HT-29 (cell line): ENCODE measurements at places on chromosomes 7 and 10.

GRCh38 chr7:101173752-101174244 lies 6.3 kb downstream of the NAT16 start:
- peak; percentile 80 for DNase-seq

GRCh38 chr10:4840151-4840550 lies 14.1 kb downstream of the AKR1E2 start:
- no peak for DNase-seq

DNA sequence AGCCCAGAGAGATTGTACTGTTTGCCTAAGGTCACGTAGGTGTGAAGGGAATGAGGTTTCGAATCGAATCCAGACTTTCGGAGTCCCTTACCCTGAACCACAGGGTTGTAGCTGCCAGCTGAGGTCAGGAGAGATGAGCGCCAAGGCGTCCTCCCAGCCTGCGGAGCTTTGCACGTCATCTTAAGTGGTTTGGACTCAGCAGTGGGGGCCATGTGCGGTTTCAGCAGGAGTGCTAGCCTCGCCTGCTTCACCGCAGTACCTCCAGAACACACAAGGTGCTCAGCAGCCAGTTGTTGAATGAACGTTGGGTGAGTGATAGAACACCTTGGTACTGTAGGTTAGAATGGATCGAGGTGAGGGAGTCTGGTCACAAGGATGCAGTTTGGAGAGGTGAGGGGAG lies 74.9 kb upstream of the PPIF start:
- DNase-seq = no peak

DNA sequence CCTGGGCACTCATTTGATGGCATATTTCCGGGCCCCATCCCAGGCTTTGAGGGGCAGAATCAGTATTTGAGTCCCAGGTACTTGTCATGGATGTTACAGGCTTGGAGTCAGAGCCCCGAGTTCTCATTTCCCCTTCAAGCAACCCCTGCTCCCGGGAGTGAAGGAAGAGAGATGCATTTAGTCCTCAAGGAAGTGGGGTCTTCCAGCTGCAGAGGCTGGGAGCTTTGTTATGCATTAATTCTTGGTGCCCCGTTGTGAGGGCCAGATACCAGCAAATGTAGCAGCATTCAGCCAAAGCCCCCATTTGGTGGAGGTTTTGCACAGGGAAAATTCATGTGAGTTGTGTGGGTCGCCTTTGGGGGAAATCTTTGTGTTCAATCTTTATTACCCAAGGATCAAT lies 38.7 kb upstream of the TCERG1L start:
- DNase-seq = no peak

GRCh38 chr7:4436361-4436895 lies 245.7 kb upstream of the FOXK1 start:
- DNase-seq = no peak

DNA sequence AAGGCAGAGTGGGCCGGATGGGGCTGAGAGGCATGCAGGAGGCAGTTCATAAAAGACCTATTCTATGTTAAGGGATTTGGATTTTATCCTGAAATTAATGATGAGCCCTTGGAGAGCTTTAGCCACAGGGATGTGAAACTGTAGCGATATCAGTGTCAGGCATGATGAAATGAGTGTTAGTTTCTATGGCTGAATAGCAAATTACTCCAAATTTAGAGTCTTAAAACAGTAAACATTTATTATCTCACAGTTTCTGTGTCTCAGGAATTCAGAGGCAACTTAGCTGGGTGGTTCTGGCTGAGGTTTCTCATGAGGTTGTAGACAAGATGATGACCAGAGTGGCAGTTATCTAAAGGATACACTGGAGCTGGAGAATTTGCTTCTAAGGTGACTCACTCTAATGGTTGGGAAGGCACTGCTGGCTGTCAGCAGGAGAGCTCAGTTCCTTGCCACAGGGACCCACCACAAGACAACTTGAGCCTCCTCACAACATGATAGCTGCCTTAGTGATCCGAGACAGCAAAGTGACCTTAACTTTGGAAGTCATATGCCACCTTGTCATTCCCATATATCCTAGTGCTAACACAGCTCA lies 36.7 kb upstream of the SFTPD start:
- no peak for DNase-seq

DNA sequence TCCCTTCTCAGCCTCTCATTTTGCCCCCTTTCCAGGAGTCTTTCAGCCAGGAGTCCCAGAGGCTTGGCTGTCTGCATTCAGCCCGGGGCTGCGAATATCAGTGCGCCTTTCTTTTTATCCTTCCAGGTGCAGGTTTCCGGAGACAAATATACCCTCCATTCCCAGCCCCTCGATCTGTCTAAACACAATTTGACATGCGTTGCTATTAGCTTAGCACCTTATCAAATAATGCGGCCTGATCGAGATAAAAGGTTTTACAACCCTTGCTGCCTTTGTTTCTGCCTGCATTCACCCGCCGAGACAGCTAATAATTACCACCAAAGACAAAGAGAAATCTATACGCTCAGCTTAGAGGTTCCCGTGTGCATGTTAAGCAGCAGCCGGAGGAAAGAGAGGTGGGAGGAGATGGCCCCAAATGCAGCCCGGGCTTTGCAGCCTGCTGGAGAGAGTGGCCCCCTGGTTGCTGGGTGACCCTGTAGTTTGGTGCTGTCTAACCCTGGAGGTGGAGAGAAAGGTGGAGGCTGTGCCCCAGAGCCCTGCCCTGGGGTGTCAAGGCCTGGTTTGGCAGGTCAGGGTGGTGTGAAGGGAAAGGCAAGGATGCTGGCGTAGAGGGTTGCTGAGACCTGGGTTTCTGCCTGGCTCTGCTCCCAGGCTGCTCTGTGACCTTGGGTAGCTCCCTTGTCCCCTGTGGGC lies 185.3 kb downstream of the RPS24 start:
- DNase-seq = no peak

DNA sequence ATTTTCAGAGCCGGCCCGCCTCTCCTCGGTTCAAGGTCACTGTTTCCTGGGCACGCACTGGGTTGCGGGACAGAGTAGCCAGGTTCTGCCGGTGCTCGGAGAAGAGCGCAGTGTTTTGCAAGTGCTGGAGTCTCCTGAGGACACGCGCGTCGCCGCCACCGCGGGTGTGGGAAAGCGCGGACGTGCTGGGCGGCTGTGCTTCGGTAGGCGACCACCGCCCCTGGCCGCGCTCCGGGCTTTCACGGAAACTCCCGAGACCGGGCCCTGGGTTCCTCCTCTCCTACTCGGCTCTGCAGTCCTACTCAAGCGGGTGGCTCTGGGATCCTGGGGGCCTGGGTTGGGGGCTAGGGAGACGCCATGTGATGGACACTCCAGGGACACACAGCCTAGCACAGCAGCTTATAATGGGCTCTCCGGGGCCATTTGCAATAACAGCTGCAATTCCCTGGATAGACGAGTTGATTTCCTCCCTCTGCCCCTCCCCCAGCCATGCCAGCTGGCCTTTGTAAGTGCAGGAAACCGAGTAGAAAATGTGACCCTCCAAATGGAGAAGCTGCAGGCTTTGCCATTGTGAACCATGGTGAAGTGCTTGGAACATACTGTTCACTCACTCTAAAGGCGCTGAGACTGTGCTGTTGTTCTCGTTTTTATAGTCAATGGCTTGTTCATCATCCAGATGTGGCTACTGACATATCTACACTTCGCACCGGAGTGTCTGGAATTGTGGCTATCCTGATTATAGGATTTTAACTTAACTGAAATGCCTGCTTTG lies 2.1 kb downstream of the FRAT1 start:
- DNase-seq = no peak

GRCh38 chr7:122886357-122887081 lies at the start of gene CADPS2:
Gene CADPS2, minus strand, starts transcription at chr7:122886460. Its CDS starts 123 bp downstream, at chr7:122886337.
- peak; percentile 66 for DNase-seq

DNA sequence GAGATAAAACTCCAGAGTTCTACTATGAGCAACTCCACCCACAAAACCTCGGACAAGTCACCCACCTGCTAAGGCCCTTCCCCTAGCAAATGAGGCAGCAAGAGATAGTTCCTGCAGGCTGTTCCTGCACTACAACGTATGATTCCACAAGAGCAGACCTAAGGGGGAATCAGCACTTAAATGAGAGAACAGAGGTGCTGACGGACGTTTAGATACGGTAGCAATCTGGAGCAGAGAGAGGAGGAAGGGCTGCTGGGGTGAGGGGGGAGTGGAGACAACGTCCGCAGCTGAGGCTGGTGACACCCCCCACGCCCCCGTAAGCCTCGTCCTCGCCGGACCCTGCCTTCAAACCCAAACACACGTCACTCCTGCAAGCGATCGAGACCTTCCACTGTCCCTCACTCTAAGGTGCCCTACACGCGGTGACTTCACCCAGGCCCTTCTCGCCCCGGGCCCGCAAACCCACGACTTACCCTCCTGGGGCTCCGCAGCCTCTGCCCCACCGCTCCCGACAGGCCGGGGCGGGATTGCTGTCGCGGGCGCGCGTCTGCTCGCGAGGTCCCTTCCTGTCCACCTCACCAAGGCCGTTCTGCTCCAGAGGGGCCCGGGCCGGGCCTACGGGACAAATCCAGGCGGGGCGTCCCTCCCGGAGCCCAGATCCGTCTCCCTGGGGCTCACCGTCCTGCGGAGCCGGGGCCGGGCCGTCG lies 635 bp downstream of the ZNF12 start:
- DNase-seq = peak; percentile 45

GRCh38 chr7:93011351-93012294 lies 106.2 kb downstream of the SAMD9 start:
- DNase-seq = no peak

DNA sequence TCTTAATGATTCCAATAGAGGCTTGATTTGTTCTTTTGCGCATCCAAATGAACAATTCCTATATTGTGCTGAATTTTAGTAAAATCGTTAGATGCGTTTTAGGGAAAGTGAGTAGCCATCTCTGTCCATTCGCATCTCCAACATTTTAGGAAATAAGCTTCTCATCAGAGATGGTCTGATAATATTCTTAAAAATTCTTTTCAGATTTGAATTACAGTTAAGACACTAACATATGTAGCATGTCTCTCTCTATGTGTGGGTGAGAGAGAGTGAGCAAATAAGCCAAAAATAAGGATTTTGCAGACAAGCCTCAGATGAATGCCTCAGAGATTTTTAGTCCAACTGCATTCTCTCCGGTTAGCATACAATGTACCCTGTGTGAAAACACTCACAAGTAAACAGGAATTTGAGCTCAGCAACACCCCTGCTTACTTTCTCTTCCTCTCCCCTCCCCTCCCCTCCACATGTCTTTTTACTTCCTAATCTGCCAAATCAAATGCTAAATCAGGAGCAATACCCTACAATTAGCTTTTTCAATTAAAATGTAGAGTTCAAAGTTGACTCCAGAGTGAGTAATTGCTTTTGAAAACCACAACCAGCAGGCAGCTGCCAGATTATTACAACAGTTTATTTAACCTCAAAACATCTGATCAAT lies 354.4 kb downstream of the CRPPA start:
- no peak for DNase-seq

GRCh38 chr10:86673827-86674581 lies 5.7 kb downstream of the LDB3 start:
- DNase-seq = peak; percentile 32

GRCh38 chr7:20050241-20050966 lies 166.8 kb downstream of the MACC1 start:
- no peak for DNase-seq

- DNase-seq = peak; percentile 92
These were observed at the start of gene HOXA13 for GRCh38 chr7:27199849-27200760. Gene HOXA13, minus strand, starts transcription at chr7:27200091. Its CDS starts 14 bp downstream, at chr7:27200077.

GRCh38 chr7:124459101-124460055 lies 306.2 kb downstream of the GPR37 start:
- peak; percentile 38 for DNase-seq

GRCh38 chr10:8967061-8967460 lies 912.6 kb downstream of the GATA3 start:
- no peak for DNase-seq

- DNase-seq = no peak
These were observed 14.7 kb upstream of the ADAM12 start for GRCh38 chr10:126402721-126403695.

- DNase-seq = no peak
These were observed 143.3 kb downstream of the PKD1L1 start for GRCh38 chr7:47804767-47805545.

GRCh38 chr10:36638462-36639155 lies 486.8 kb upstream of the ANKRD30A start:
- no peak for DNase-seq

GRCh38 chr10:48609899-48610584 lies 5.2 kb upstream of the ARHGAP22 start:
- DNase-seq = no peak

DNA sequence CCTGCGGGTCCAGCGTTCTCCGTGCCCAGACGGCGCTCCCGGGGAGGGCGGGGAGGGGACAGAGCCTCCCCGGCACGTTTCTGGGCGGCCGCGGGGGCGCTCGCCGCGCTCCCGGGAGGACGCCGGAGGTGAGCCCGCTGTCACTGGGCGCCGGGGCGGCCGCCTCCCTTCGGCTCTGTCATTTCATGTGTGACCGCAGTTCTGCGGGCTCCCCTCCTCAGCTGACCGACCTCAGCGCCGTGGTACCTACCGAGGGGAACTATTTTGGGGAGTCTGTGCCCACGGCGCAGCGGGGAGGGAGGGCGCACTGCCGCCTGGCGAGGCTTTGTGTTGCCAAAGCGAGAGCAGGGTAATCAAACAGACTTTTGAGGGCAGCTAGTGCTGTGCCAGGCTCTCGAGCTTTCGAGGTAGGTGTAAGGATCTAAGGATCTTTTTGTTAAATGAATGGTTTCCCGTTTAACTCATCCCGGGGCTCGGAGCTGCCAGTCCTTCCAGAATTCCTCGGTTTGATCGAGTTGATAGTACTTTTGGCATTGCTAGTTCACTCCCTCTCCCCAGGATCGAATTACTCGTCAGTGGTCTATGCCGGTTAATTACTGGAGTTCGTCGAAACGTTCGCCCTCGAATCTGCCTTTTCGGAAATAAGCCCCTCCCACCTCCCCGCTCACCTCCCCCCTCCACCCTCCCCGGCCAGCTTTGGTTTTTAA lies 1.9 kb downstream of the ARID5B start:
- DNase-seq = peak; percentile 74

- DNase-seq = no peak
These were observed 248.3 kb downstream of the PHF14 start for GRCh38 chr7:11221984-11222383.

- DNase-seq = no peak
These were observed 25.9 kb downstream of the DGKI start for GRCh38 chr7:137820677-137821420.

DNA sequence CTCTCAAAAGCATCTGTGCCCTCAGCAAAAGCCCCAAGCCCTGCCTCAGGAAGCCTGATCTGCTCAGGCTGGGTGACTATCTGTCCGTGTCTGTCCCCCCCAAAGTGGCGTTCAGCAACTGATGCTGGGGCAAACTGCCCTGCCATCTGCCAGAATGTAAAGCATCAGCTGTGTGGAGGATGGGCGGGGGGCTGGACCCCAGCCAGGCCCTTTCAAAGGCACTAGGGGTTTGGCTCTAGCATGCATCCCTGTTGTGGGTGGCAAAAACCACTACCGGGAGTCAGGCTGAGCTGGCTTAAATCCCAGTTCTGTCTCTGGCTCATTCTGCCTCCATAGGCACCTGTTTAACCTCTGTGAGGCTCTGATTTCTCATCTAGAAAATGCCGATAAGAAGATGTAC lies 35.5 kb downstream of the GPRIN2 start:
- DNase-seq = no peak

- no peak for DNase-seq
These were observed 41.1 kb downstream of the OTUD1 start for GRCh38 chr10:23479798-23480473.

- no peak for DNase-seq
These were observed 31.1 kb downstream of the LOXL4 start for GRCh38 chr10:98236862-98237261.
